Body of pancreas (tissue), 4 donors: ENCODE measurements at places on chromosomes 5 and 9. TPM values are rescaled to one million over a fixed set of nuclear protein-coding genes. Genes with fewer than 3 reads are reported as not detected.

DNA sequence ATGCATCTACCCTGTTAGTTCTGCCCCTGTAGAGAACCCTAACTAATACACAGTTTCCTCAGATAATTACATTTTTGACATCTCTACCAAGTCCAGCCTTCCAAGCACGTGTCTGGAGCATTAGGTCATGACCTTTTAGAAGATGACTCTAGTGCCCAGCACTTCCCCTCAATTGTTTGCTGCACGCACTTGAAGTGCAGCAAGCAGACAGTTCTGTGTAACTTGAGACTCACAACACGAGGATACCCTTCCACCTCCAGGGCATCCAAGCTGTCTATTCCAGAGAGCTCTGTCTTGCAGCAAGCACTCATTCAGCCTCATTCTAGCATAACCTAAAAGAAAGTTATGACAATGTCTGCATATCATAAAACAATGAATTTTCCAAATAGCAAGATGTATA, 1410.5 kb upstream of the CDH18 start:
- no peak overlapping the region for H3K4me3 ChIP-seq
- H3K27ac ChIP-seq = no peak overlapping the region
- H3K27me3 ChIP-seq = no peaks in the 10 kb centered on the region
- DNase-seq = no peak
- no peaks in the 10 kb centered on the region for H3K4me1 ChIP-seq

DNA sequence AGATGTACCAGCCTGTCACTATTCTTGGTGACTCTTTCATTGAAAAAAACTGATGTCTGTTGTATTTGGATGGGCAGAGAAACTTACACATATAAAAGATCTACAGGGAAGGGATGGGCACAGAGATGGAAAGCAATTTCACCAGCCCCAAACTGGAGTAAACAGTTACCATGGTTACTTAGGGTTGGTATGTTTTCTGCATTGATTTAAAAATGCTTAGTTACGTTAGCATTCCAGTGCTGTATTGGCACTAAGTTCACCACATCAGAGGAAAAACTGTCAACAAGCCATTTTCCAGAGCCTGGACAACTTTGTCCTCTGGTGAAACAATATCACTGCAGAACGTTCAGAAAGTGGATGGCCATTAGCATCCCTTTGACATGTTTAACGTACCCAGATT, 28.0 kb downstream of the MARCHF3 start:
- no peaks in the 10 kb centered on the region for H3K36me3 ChIP-seq
- H3K4me3 ChIP-seq = no peak overlapping the region
- H3K27ac ChIP-seq = peak overlapping the region; percentile 13
- H3K27me3 ChIP-seq = no peaks in the 10 kb centered on the region
- peaks cover 24% of the 10 kb centered on the region for H3K4me1 ChIP-seq

- no peak overlapping the region for H3K4me3 ChIP-seq
- H3K27ac ChIP-seq = no peak overlapping the region
- no peaks in the 10 kb centered on the region for H3K27me3 ChIP-seq
- no peaks in the 10 kb centered on the region for H3K4me1 ChIP-seq
- no peaks in the 10 kb centered on the region for H3K36me3 ChIP-seq
These were observed 21.1 kb downstream of the SRFBP1 start for GRCh38 chr5:121982893-121983285.

- no peak overlapping the region for H3K4me3 ChIP-seq
- no peaks in the 10 kb centered on the region for H3K27me3 ChIP-seq
- peak overlapping the region; percentile 88 for H3K27ac ChIP-seq
- peaks cover 76% of the 10 kb centered on the region for H3K4me1 ChIP-seq
These were observed 15.8 kb downstream of the MGAT1 start for GRCh38 chr5:180786531-180787398.

DNA sequence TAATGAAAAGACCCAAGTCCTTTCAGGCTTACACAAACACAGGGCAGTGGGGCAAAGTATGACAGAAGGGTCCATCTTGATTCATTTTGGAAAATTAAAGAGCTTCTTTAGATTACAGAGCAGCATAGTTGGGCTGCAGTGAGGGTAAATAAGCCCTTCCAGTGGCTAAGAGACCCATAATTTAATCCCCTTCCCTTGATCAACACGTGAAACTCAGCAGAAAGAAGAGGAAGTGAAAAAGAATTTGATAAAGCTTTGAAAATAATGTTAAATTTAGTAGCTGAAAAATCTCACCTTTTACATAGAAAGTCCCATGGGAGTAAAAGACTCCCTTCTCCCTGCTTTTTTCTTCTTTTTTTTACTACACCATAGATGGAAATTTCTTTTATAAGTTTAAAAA, 87.6 kb downstream of the FREM1 start:
- H3K27me3 ChIP-seq = no peaks in the 10 kb centered on the region
- H3K27ac ChIP-seq = no peak overlapping the region
- no peaks in the 10 kb centered on the region for H3K36me3 ChIP-seq
- no peak overlapping the region for H3K4me3 ChIP-seq
- no peak for DNase-seq

GRCh38 chr5:142870532-142871362, 100.6 kb downstream of the ARHGAP26 start:
- no peaks in the 10 kb centered on the region for H3K36me3 ChIP-seq
- peak overlapping the region; percentile 82 for H3K27ac ChIP-seq
- H3K4me1 ChIP-seq = peaks cover 84% of the 10 kb centered on the region

GRCh38 chr5:143222287-143223231, 180.9 kb downstream of the NR3C1 start:
- no peaks in the 10 kb centered on the region for H3K36me3 ChIP-seq
- no peak for DNase-seq
- H3K4me1 ChIP-seq = no peaks in the 10 kb centered on the region

DNA sequence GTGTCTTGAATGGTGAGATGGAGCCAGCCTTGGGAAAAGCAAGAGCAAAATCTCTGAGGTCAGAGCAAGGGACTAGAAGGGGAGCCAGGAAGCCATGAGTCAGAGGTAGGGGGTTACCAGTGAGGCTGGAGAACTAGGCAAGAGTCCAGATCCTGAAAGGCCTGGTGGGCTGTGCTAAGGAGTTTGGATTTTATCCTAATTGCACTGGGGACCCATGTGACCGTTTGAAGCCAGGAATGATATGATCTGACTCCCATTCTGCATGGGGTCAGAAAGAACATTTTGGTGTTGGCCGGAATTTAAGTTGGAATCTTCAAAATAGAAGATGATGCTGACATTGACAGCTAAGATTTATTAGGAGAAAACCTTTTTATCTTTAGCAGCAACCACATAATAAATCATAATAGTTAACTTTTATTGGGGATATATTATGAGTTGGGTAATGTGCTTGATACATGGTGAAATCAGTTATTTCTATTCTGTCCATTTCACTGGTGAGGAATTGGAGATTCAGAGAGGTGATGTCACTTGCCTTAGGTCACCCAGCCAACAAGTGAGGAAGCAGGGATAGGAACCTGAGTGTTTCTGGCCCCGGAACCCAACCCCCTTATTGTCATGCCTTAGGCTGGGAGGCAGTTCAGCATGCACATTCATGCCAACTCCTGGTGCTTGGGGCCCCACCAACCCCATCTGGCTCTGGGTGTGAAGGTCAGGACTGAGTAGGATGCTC, 61.5 kb upstream of the RARS1 start:
- no peaks in the 10 kb centered on the region for H3K27me3 ChIP-seq
- H3K4me1 ChIP-seq = peaks cover 7% of the 10 kb centered on the region
- no peak for DNase-seq
- H3K27ac ChIP-seq = no peak overlapping the region
- H3K36me3 ChIP-seq = peaks cover 7% of the 10 kb centered on the region

DNA sequence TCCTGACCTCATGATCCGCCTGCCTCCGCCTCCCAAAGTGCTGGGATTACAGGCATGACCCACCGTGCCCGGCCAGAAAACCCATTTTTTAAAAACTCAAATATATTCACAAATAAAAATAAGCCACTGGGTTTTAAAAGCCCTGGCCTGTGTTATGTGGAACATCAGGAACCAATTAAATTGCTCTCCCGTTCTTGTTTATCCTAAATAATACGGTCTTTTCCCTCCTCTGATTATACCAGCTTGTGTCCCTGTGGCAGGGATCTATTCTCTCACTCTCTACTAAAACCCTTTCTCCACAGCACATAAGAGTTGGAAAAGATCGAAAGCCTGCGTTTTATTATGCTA, 30.1 kb upstream of the LPAR1 start:
- H3K4me3 ChIP-seq = no peak overlapping the region
- no peak for DNase-seq
- peak overlapping the region; percentile 38 for H3K27ac ChIP-seq

DNA sequence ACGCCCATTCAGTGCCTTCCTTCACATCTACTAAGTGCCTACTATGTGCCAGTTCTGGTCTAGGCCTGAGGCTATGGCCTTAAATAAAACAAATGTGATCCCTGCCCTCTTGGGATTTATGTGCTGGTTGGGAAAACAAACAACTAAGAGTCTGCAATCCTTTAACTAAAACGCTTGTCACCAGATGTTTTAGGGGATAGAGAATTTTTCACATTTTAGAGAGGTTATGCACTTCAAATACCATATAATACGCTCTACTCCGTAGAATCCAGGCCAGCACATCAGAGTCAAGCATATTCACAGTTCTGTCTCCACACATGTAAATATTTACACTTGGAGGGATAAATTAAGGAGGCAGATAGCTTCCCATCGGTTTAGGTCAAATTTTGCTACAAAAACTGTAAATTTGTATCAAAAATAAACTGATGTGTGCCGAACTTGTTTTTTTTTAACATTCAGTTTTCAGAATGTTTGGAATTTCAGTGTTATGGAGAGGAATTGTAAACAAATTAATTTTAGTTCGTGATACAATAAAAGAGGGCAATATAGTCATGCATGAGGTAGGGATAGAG, 22.0 kb upstream of the ADRA1B start:
- no peaks in the 10 kb centered on the region for H3K36me3 ChIP-seq

GRCh38 chr5:55554585-55555202, 19.9 kb upstream of the PLPP1 start:
- DNase-seq = no peak
- H3K27ac ChIP-seq = no peak overlapping the region
- no peaks in the 10 kb centered on the region for H3K4me1 ChIP-seq

GRCh38 chr5:27241564-27242257, 203.3 kb upstream of the CDH9 start:
- no peak overlapping the region for H3K27ac ChIP-seq
- DNase-seq = no peak
- H3K27me3 ChIP-seq = no peaks in the 10 kb centered on the region
- no peaks in the 10 kb centered on the region for H3K36me3 ChIP-seq
- no peaks in the 10 kb centered on the region for H3K4me1 ChIP-seq

DNA sequence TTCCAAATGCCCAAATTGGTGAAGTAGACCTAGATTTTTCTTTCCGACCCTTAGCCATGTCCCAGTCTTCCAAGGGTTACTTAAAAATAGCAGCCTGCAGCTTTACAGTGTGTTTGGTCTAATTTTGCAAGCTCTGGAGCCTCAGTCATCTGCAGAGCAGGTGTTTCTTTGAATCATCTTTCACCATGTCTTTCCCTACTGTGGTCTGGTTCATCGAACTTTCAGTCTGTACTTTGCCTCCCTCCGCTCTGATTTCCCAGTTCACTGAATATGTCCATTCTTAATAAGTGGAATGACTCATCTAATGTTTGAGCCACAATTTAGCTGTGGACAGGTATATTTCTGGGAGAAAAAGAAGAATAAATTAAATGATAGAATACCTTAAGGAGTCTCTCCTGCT, 1060.7 kb downstream of the EFNA5 start:
- H3K4me1 ChIP-seq = no peaks in the 10 kb centered on the region
- no peaks in the 10 kb centered on the region for H3K36me3 ChIP-seq
- no peaks in the 10 kb centered on the region for H3K27me3 ChIP-seq
- no peak for DNase-seq
- no peak overlapping the region for H3K4me3 ChIP-seq

GRCh38 chr9:94277885-94278536, 18.9 kb downstream of the ZNF169 start:
- no peak for DNase-seq
- H3K27me3 ChIP-seq = no peaks in the 10 kb centered on the region
- no peaks in the 10 kb centered on the region for H3K4me1 ChIP-seq
- H3K36me3 ChIP-seq = peaks cover 3% of the 10 kb centered on the region
- H3K27ac ChIP-seq = no peak overlapping the region

DNA sequence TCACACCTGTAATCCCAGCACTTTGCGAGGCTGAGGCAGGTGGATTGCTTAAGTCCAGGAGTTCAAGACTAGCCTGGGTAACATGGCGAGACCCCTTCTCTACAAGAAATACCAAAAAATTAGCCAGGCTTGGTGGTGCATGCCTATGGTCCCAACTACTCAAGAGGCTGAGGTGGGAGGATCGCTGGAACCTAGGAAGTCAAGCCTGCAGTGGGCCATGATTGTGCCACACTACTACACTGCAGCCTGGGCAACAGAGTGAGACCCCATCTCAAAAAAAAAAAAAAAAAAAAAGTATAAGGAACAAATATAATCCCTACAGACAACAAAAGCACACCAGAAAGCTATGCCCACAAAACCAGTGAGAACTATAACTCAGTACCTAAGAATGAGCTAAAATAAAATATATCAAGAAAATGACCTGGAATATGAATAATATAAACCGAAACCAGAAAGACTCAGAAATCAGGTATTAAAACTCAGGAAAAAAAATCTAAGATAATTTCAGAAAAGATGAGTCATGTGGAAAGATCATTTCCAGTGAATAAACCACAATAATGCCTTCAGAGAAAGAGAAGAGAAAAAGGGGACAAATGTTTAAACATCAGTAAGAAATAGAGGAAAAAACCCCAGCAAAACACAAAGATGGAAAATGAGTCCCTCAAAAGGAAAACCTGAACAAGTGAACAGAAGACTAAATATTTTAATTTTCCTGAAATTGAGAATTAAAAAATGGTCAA, 57.4 kb downstream of the GOLPH3 start:
- H3K4me3 ChIP-seq = no peak overlapping the region
- no peaks in the 10 kb centered on the region for H3K27me3 ChIP-seq
- no peak for DNase-seq
- no peaks in the 10 kb centered on the region for H3K36me3 ChIP-seq
- no peak overlapping the region for H3K27ac ChIP-seq
- peaks cover 6% of the 10 kb centered on the region for H3K4me1 ChIP-seq

- DNase-seq = no peak
- H3K4me1 ChIP-seq = no peaks in the 10 kb centered on the region
- peaks cover 10% of the 10 kb centered on the region for H3K36me3 ChIP-seq
These were observed 71.5 kb downstream of the RCL1 start for GRCh38 chr9:4864234-4864661.

The ISL1 gene
- 2.9 TPM for total RNA-seq

The RC3H2 gene
- 19.2 TPM for total RNA-seq

The SV2C gene
- total RNA-seq = not detected

The PDE6A gene
- not detected for total RNA-seq

The CDK9 gene
- 51.4 TPM for total RNA-seq

The HEMGN gene
- total RNA-seq = not detected

The NUTM2F gene
- total RNA-seq = not detected

The VLDLR gene
- total RNA-seq = 18.1 TPM

The PLPPR1 gene
- total RNA-seq = not detected

The RORB gene
- total RNA-seq = 0.78 TPM
